ENCODE measurements at places on chromosomes 2 and 18. TPM values are rescaled to one million over a fixed set of nuclear protein-coding genes. Genes with fewer than 3 reads are reported as not detected.

The SCN9A gene
- not detected for total RNA-seq

DNA sequence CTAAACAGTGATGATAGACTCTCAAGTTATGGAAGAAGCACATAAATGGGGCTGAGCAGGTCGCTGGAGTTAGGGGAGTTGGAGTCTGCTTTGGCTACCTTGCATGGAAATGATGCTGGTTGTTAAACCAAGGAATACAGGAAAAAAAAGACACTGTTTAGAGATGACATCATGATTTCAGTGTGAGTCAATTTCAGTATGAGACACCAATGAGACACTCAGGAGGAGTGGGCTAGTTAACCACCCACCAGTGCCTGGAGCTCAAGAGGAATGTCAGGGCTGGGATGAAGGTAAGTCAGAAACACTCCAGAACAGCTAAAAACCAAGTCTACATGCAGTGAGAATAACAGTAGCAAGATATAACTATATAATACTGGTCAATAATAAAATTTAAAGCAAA lies 303.6 kb downstream of the SOX11 start:
- no peak for DNase-seq

DNA sequence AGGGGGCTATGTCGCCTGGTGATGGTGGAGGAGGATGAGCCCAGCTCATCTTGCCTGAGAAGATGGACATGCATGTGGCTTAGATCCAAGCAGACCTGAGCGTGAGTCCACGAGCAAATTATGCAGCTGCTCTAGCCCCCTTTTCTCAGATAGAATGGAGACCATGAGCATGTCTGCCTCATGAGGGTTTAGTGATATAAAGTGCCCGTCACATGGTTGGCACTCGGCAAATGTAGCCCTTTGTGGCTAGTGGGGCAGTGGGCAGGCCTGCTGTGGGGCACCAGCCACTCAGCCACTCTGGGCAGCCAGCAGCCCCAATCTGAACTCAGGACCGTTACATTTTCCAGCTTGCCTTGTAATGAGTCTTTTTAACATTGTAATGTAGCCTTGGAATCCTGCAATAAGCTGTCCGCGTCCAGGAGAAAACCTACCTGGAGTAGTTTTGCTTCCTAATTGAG lies 92.1 kb upstream of the HS6ST1 start:
- no peak for DNase-seq

The NLRC4 gene
- 0.07 TPM for total RNA-seq

- no peak for DNase-seq
These were observed 50.5 kb upstream of the GORASP2 start for GRCh38 chr2:170878505-170878904.

GRCh38 chr2:70124983-70125480 lies 37.8 kb downstream of the PCBP1 start:
- no peak for DNase-seq

- no peak for DNase-seq
These were observed 131.3 kb downstream of the PIK3C3 start for GRCh38 chr18:42086288-42086687.

The MSGN1 gene
- not detected for total RNA-seq

- no peak for DNase-seq
These were observed 38.4 kb downstream of the COA5 start for GRCh38 chr2:98569915-98570314.

Data from CD8-positive, alpha-beta memory T cell (primary cell).